ENCODE measurements at places on chromosomes 1 and 21.

- DNase-seq = no peak
Measured at GRCh38 chr1:26126321-26127084, 14.9 kb downstream of the PDIK1L start.

- DNase-seq = no peak
Measured at GRCh38 chr1:85344256-85344694, 67.8 kb upstream of the BCL10 start.

GRCh38 chr1:55682198-55682597 is 467.0 kb upstream of the USP24 start:
- no peak for DNase-seq

GRCh38 chr1:90714521-90714951 is 2.6 kb downstream of the BARHL2 start:
- no peak for DNase-seq

- no peak for DNase-seq
Measured at GRCh38 chr1:114696810-114697209, 1.5 kb upstream of the AMPD1 start.

DNA sequence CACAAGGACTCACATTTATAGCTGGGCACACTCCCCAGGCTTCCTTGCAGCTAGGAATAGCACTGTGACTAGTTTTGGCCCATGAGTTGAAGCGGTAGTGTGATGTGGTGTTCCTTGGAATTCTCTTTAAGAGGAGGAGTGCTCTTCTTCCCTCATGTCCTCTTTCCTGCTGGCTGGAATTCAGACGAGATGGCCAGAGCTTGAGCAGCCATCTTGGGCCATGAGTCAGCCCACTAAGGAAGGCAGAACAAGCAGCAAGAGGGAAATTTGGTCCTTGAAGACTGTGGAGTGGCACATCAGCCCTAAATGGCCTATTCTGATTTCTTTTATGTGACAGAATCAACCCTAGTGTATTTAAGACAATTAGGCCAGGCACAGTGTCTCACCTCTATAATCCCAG is 20.0 kb downstream of the HTR6 start:
- DNase-seq = no peak

- DNase-seq = no peak
Measured at GRCh38 chr1:191615101-191615821, 543.0 kb upstream of the RGS18 start.

- DNase-seq = no peak
Measured at GRCh38 chr1:236302941-236303340, 21.2 kb upstream of the ERO1B start.

DNA sequence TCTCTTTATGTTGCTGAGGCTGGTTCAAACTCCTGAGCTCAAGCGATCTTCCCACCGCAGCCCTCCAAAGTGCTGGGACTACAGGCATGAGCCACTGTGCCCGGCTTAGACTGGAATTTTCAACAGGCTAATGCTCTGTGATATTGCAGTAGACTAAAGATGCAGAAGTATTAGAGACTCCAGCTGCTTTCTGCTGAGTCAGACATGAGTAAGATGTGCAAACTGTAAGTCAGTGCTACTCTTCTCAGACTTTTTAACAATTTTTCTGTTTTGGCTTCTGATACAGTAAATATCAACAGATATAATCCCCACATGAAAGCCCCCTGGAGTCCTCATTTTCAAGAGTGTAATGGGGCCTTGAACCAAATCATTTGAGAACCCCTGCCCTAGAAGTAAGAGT is 29.3 kb upstream of the NLRP3 start:
- no peak for DNase-seq

- no peak for DNase-seq
Measured at GRCh38 chr1:87894062-87894461, 565.4 kb downstream of the LMO4 start.

GRCh38 chr21:32383812-32384211 is 9.0 kb downstream of the URB1 start:
- no peak for DNase-seq

DNA sequence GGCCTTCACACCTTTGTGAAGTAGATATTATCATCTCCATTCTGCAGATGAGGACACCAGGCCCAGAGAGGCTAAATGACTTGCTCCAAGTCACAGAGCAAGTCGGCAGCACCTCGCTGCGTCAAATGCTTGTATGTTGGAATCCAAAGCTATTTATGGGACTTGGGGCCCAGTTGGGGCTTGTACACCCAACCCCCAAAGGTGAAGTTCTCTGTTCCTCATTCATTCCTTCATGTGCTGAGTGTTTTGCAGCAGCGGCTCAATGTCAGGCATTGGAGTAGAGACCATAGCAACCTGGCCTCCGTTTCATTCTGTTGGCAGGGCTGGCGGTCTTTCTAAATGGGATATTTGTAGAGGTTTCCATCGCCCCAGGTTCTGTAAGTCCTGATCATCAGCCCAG is 113.4 kb upstream of the SLC25A33 start:
- DNase-seq = no peak

DNA sequence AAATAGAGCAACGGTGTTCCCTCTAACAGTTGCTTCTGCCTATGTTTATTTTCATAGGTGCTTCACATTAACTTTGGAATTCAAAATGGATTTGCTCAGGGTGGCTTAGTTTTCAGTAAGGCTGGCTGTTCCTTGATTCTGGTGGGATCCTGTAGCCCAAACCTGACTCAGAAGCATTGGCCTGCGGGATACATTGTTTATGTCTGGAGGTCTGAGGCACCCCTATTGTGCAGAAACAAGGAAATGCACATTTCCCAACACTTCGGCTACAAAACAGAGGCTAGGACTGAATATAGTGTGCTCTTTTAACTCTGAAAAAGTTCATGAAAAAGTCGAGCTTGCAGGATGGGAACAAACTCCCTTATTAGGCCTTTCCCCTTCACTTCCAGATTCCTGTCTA is 133.8 kb upstream of the F3 start:
- no peak for DNase-seq

GRCh38 chr1:225710804-225711203 is 57.9 kb upstream of the ENAH start:
- DNase-seq = no peak

- DNase-seq = no peak
Measured at GRCh38 chr21:33490991-33491372, 534 bp downstream of the DNAJC28 start.

GRCh38 chr1:240212556-240212955 is 120.9 kb downstream of the FMN2 start:
- no peak for DNase-seq

GRCh38 chr1:58722414-58722813 is 22.6 kb upstream of the MYSM1 start:
- DNase-seq = no peak

DNA sequence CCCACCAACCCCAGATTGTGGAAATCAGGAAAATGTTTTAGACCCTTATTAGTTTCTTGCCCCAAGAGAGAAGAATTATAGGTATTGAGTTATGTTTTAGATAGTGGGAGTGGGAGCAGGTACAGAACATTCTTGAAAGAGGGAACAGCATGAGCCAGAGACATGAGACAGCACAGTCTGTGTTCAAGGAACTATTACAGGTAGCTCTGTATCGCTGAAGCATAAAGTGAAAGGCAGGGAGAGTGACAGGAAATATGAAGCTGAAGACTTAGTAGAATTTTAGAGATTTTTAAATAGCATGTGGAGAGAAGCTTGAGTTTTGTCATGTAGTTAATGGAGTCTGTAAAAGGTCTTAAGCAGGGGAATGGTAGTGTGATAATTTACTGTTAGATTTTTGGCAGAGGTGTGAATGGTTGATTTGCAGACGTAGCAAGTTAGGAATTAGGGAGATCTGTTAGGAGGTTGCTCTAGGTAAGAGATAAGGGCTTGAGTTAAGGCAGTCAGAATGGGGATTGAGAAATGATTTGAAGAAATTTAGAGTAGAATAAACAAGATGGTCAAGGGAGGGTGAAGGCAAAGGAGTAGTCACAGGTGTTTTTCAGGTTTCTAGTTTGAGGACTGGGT is 11.6 kb downstream of the SUCO start:
- no peak for DNase-seq

- no peak for DNase-seq
Measured at GRCh38 chr1:28058971-28059878, 29.2 kb downstream of the EYA3 start.

- DNase-seq = no peak
Measured at GRCh38 chr1:172845371-172845770, 186.5 kb downstream of the FASLG start.

GRCh38 chr1:234957330-234958065 is 171.1 kb downstream of the TOMM20 start:
- no peak for DNase-seq

- DNase-seq = no peak
Measured at GRCh38 chr21:32599526-32599925, 12.7 kb downstream of the CFAP298 start.

- DNase-seq = no peak
Measured at GRCh38 chr1:15680561-15681348, 3.4 kb upstream of the PLEKHM2 start.

DNA sequence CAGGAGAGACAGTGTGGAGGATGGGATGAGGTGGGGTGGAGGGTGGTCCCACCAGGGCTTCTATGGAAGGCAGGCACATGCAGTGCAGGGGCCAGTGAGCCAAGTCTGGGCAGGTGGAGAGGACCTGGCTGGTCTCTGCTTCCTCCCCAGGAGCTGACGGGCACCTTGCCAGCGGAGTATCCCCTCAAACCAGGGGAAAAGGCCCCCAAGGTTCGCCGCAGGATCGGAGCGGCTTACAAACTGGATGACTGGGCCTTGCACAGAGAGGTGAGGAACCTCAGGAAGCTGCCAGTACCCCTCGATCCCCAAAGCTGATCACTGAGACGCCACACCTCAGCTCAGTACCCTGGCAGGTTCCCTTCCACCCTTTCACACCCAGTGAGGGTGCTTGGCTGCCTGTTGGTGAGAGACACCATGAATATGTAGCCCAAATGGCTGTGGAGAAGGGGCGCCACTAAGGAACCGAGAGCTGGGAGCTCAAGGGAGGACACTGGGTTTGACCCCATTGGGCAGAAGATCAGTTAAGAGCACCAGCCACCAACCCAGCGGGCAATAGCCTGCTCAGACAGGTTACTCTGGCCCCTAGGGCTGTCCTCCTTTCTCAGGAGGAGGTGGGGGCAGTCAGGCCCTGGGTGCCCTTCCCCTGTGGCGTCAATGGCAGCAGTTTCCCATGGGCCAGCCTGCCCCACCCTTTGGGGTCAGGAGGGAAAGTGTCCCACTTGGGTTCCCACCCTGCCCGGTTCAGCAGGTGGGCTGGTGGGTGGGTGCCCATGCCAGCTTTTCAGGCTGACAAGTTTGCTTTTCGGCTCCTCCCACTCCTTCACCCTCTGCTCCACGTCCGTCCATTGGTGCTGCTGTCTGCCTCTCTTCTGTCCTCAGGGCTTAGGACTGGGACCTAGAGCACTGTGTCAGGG is 5.5 kb downstream of the INAVA start:
- DNase-seq = no peak

DNA sequence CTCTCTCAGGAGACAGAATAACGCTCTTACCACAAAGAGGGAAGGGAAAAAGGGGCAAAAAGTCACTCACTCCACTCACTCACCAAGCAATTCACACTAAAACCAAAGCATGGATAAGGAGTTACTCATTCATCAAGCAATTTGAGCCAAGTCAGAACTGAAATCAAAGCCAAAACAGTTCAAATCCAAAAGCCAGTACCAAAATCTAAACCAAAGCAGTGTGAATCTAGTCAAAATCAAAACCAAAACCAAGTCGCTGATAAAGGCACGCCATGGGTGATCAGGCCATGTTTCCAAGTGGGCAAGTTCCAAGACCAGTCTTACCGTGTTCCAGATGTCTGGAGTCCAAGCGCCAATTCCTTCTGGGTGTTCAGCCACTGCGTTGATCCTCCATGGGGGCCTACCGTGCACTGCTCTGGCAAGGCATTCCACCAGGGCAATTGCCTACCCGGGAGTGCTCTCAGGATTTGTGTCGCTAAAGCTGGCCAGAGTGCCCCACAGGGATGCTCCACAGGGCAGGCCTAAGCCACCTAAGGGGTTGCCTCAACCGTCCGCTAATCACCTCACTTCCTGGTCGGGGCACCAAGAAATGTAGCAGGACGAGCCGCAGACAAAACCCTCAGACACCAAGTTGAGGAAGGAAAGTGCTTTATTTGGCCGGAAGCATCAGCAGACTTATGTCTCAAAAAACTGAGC is 142.3 kb downstream of the TRIM33 start:
- DNase-seq = no peak

DNA sequence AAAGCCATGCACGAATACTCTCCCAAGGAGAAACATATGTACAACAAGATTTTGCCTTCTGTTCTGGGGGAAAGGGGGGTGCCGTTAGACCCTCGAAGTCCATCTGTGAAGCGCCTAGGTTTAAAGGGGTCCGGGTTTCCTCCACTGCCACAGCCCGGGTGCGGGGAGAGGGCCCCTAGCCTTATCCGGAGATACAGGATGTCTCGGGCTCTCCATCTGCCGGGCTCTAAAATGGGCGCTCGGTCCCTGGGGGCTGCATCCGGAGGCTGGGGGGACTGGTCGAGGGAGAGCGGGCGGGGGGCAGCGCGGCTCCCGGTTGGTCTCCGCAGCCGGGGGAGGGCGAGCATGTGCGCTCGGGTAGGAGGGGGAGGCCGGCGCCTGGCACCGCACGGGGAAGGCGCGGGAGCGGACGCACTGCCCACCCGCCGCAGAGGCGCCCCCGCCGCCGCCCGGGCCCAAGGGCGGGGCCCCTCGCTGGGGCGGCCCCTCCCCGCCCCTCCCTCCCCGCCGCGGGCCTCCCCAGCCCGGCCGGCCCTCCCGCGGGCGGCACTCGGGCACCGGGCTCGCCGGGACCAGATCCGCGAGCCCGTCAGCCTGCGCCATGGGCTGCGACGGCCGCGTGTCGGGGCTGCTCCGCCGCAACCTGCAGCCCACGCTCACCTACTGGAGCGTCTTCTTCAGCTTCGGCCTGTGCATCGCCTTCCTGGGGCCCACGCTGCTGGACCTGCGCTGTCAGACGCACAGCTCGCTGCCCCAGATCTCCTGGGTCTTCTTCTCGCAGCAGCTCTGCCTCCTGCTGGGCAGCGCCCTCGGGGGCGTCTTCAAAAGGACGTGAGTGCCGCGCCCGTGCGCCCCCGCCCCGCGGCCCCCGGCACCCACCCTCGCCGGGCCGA is 63.1 kb downstream of the ELK4 start:
- DNase-seq = no peak

DNA sequence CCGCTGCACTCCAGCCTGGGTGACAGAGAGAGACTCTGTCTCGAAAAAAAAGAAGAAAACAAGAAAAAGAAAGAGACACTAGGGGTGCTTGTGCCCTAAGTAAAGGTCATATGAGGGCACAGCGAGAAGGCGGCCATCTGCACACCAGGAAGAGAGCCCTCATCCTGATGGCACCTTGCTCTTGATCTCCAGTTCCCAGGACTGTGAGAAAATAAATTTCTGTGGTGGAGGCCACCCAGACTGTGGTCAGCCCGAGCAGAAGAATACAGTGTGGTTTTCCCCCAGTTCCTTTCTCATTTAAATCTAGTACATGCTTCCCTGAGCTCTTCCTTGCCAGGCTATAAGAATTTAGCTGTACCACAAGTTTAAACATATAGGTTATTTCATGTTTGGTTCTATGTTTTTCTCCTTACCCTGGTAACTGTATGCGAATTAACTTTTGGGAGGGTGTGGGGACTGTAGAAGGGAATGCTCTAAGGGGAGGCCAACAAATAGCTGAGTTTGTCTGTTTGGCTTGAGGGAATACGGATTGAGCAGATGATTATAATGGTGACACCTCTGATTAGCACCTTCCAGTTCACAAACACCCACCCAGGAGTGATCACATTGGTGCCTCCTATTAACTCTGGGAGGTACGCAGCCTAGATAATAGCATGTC is 119.6 kb upstream of the ERRFI1 start:
- no peak for DNase-seq

- no peak for DNase-seq
Measured at GRCh38 chr1:226725897-226726267, 13.2 kb downstream of the ITPKB start.

All from cortex of kidney (tissue), 1 donor.